ENCODE measurements at places on chromosomes 1 and 21.

- DNase-seq: no peak
Observed at GRCh38 chr1:180563026-180563827, 4.5 kb downstream of the OVAAL start.

- no peak for DNase-seq
Observed at GRCh38 chr21:42369821-42370220, 3.5 kb upstream of the TFF1 start.

- DNase-seq: no peak
Observed at GRCh38 chr1:116246174-116246573, 126.9 kb upstream of the ATP1A1 start.

DNA sequence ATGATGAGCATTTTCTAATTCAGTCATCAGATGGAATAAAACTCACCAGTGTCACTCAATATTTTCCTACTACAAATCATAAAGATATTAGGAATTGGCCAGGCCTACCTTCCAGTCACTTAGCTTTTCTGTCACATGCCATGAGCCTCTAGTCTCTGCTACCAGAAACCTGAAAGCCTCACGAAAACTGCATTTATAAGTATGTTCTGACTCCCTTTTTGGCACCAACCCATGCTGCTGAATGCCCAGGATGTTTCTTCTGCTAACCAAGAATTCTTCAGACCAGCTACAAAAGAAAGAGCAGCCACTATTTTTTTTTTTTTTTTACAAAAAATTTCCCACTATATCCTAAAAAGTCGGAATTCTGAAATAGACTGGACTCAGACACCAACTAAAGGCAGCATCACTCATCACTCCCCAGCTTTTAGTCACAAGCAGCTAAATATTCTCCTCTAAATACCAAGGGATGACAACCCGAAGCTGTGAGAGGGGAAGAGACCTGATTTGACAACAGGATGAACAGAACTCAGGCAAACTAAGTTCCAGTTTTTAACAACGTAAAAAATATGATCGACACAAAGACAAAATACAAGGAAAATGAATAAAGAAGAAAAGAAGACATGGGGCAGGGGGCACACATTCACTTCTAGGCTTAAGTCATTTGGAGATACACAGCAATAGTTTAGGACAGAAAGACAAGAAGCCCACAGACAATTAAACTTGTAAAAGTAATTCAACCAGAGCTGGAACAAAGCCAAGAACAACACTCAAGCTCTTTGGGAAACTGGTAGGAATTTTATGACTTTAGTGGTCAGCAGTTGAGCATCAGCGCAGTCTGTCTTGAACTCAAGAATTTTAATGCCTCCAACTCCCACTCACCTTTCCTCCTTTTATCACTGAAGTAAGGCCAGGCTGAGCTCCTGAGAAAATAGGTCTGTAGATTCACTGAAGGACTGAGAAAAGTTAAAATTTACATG is 1.7 kb downstream of the DCAF8 start:
- no peak for DNase-seq

DNA sequence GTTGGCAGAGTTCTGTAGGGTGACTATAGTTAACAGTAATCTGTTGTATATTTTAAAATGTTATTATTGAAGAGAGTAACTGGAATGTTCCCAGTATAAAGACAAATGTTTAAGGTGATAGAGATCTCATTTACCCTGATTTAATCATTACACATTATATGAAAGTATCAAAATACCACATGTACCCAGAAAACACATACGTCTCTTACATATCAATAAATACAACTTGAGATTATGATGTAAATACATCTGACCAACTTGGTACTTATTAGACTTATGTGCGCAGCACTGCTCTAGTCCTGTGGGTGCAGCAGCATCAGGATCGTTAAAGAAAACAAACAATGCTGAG is 670 bp upstream of the PARK7 start:
- no peak for DNase-seq

- DNase-seq: no peak
Observed at GRCh38 chr1:89866568-89866967, 45.7 kb downstream of the LRRC8D start.

DNA sequence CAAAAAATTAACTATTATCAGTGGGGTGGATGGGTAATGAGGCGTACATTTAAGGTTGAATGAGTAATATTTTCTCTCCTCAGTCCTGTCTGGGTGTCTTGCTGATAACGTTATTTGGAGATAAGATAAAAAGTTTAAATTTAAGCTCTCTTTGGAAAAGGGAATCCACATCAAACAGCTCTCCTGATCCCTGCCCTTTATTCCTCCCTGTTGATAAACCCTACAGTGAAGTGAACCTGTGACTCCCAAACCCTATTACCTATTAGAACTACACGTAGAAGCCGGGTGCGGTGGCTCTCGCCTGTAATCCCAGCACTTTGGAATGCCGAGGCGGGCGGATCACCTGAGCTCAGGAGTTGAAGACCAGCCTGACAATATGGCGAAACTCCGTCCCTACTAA is 9.9 kb upstream of the GPR161 start:
- no peak for DNase-seq

DNA sequence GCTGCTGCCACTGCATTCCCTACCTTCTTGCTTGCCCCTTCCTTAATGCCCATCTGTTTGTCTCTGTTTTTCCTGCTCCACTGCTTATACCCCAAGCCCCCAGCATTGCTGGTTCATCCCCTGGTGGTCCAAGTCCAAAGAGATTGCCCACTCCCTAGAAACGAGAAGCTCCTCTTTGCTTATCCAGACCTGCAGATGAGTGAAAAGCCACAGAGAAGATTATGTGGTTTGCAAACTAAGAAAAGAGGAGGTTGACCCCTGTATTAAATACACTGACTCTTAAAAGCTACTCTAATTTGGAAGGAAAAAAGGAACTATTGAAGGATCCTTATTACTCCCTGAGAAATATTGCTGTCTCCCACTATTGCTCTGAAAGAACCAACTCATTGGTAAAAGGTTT is 146.8 kb upstream of the RAB4A start:
- no peak for DNase-seq
